ENCODE measurements at places on chromosomes 1 and 21.

DNA sequence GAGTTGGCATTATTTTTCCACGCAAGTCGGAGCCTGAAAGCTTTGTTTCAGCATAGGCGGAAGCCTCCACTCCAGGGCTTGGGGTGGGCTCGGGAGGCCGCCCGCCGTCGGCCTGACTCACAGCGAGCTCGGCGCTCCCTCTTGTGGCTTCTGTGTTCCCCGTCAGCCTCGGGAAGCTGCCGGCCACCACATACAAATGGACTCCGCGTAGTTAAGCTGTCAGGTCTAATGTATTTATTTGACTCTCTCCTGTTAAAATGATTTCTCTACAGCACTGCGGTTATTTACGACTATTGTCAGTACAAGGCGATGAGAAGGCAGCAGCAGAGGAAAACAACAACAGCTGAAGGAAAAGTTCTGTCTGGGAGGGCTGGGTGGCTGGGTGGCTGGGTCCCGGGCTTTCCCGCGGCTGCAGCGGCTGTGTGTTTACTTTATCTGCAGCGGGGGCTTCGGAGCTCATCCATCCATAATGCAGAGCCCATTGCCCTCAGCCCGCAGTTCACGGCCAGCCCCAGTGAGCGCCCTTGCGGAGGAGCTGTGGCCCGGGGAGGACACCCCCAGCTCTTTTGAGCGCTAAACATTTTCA is 375.7 kb upstream of the CAMK1G start:
- no peak for DNase-seq

DNA sequence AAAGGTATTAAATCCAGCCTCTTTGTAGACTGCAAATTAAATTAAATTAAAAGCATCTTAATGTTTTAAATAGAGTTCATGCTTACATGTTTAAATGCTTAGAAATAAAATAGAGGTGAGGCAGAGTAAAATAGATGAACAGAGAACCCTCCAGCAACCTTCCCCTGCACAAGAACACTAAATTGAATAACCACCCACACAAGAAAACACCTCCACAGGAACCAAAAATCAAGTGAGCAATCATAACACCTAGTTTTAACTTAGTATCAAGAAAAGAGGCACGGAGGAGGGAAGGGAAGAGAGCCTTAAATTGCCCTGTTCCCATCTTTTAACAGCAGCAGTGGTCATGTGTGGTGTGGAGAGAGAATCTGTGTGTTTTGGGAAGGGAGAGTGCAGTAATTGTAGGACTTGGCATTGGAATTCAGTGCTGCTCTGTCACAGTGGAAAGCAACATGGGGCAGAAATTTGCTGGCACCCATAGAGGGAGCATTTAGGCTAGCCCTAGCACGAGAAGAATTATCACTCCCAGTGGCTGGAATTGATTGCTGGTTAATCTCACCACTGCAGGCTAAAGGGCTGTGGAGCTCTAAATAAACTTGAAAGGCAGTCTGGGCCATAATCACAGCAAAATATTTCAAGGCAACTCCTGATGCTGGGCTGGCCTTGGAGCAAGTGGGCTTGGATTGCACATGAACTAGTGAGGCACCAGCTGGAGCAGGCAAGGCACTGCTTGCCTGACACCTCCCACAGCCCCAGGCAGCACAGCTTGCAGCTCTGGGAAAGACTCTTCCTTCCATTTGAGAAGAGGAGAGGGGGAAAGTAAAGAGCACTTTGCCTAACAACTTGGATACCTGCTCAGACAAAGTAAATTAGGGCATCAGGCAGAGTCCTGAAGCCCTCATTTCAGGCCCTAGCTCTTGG is 1478.8 kb downstream of the NCAM2 start:
- no peak for DNase-seq

DNA sequence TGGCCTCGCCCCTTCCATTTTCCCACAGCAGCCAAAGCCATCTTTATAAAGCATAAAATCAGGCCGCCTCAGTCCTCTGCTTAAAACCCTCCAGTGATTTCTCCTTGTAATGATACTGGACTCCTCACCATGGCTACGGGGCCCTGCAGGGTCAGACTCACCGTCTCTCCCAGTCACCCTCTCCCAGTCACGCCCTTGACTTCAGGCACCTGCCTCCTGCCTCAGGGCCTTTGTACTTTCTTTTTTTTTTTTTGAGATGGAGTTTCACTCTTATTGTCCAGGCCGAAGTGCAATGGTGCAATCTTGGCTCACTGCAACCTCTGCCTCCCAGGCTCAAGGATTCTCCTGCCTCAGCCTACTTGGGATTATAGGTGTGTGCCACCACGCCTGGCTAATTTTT is 47.8 kb downstream of the PIK3CD start:
- no peak for DNase-seq

- no peak for DNase-seq
These were observed 295.1 kb downstream of the SIPA1L2 start for GRCh38 chr1:232334811-232335210.

- no peak for DNase-seq
These were observed 48.3 kb downstream of the CLIC4 start for GRCh38 chr1:24793447-24794129.

- DNase-seq: no peak
These were observed 16.6 kb downstream of the ADARB1 start for GRCh38 chr21:45090966-45091365.

- DNase-seq: no peak
These were observed 109.9 kb upstream of the SLC25A33 start for GRCh38 chr1:9429342-9429711.

GRCh38 chr21:42988236-42988965 is 14.0 kb downstream of the PKNOX1 start:
- no peak for DNase-seq

- no peak for DNase-seq
These were observed 44.2 kb downstream of the KLHL20 start for GRCh38 chr1:173758980-173759379.

GRCh38 chr1:160104486-160104885 is 6.1 kb upstream of the IGSF8 start:
- DNase-seq: no peak

- no peak for DNase-seq
These were observed 2.7 kb downstream of the TNFRSF14 start for GRCh38 chr1:2558861-2559260.

DNA sequence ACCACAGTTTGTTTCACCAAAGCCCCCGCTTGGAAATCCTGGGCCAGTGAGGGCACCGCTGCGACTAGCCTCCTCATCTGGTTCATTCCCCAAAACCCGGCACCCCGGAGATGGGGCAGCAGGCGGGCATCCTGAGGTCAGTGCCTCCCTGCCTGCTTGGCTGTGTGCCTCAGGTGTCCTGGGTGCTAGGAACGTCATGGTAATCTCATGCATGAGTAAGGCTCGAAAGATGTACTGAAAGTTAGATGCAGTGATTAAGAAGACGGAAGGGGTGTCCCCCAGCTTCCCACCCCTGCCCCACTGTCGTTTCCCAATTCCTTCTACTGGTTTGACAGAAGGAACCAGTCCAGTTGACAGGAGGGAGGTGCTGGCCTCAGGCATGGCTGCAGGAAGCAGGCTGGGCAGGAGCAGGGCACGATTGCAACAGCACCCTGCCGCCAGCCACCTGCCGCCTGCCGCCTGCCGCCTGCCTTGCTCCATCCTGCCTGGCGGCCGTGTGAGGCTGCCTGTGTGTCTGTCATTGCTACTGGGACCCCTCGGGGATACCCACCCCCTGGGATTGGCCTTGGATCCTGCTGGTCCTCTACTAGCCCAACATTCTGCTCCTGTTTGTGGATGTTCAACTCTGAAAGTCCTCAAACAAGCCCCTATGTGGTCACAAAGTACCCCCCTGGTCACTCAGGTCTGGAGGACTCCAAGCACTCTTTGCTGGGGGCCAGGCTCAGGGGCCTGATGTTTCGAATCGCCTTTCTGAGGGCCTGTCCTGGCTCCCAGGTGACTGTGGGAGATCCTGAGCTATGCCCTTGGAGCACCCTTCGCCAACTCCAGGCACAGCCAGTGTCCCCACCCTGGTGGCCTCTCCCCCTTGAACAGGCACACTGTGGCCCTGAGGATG is 73.0 kb upstream of the IFFO2 start:
- no peak for DNase-seq

- DNase-seq: no peak
These were observed 478.4 kb upstream of the PLXNA2 start for GRCh38 chr1:208722592-208722991.

Measured in stimulated activated CD8-positive, alpha-beta memory T cell treated with anti-CD3 and anti-CD28 coated beads, Interleukin-7, amount 100 ng/mL, for 1 hour (primary cell).